ENCODE measurements at places on chromosomes 16 and 17.

- no peak for DNase-seq
These were observed 297.0 kb downstream of the SEC14L1 start for GRCh38 chr17:77437747-77438146.

- peak; percentile 86 for DNase-seq
These were observed at the start of gene TBX21 for GRCh38 chr17:47733047-47733673. Gene TBX21 (plus strand): TSS chr17:47733236. CDS start chr17:47733455, 219 bp downstream.

DNA sequence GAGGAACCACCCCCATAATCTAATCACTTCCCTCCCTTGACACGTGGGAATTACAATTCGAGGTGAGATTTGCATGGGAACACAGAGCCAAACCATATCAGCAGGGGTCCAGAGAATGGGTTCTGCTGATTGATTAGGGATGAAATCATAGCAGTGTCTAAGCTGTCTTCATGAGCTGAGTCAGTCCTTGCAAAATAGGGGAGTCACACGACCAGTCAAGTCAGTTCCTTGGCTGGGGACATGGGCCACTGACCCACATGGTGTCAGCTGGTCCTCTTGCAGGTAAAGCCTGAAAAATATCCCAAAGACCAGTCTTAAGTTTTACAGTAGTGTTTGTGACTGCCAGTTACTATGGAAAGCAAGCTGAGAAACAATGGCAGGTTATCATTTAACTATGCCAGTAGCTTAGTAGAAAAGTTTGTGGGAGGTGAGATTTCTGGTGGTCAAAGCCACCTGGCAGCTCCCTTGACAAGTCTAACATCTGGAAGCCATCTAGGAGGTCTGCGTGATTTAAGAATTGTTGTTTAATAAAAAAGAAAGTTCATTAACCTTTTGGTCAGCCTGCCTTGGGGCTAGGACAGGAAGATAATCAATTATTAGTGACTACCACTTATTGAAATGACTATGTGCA is 15.7 kb upstream of the ATF7IP2 start:
- DNase-seq, result no peak

DNA sequence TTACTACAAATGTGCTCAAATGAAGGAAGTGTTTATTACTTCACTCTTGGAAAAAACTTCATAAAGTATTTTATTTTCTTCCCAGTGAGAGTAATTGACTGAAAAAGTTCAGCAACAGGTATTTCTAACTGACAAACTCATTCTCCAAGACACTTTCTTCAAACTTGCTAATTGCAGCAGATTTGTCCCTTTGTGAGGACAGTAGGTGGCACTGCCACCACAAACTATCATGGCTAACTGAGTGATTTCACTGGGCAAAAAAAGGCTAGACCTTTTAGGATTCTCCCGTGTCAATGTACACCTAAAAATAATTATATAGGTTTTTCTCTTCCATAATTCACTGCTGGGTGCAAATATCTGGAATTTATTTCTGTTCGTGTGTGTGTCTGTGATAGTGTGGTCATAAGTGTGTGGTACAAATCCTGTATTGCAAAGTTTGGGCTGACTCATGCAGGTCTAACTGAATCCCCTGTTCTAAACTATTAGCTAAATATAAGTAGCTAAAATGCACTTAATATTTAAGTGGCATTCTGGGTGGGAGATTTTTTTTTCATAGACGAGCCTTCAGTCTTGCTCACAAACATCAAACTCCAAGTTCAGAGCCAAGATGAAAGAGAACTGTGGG is 3.9 kb downstream of the HS3ST3A1 start:
- DNase-seq, result peak; percentile 13

DNA sequence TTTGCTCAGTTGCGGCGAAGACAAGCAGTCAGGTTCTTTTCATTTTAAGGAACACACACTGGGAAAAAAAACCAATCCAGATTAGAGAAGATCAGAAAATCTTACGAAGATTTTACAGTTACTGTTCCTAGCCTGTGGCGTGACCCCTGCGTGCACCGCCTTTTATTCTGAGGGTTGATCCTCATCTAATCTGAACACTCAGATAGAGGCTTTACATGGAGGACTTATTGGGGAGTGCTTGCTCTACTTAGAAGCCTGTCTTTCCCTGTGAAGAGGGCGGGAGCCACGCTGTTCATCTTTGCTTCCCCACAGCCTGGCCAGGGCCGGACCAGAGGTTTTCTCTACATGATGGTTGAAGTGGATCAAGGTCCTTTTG is 1.4 kb downstream of the TBC1D24 start:
- no peak for DNase-seq

GRCh38 chr16:53530046-53530445 is 27.0 kb upstream of the AKTIP start:
- no peak for DNase-seq

GRCh38 chr16:74268372-74268782 is 28.2 kb upstream of the PSMD7 start:
- no peak for DNase-seq

GRCh38 chr16:75319513-75320411 is 68.3 kb upstream of the BCAR1 start:
- no peak for DNase-seq

DNA sequence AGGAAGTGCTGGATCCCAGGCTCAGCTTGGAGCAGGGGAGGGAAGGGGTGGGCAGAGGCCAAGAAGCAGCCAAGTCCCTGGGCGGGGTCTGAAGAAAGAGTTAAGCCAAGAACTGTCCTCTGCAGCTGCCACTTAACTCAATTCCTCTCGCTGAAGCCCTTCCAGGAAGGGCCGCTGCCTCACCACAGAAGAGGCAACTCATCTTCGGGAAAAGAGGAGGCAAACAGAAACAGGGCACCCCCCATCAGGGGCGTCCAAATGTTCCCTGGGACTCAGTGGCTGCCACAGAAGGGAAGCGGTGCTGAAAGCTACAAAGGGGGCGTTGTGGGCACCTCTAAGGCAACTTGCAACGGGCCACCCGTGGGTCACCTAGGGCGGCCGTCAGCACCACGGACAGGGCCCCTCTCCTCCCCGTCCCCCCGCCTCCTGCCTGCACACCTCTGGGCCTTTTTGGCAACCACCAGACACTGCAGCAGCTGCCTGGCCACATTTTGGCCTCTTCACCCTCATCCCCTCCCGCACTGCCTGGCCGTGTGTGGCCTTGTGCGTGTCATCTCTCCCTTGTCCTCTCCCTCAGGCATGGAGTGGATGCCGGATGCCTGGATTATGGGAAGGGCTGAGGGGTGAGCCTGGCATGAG is 2.5 kb downstream of the TLCD3B start:
- no peak for DNase-seq

GRCh38 chr17:45663772-45664171 is 120.3 kb upstream of the CRHR1 start:
- no peak for DNase-seq

DNA sequence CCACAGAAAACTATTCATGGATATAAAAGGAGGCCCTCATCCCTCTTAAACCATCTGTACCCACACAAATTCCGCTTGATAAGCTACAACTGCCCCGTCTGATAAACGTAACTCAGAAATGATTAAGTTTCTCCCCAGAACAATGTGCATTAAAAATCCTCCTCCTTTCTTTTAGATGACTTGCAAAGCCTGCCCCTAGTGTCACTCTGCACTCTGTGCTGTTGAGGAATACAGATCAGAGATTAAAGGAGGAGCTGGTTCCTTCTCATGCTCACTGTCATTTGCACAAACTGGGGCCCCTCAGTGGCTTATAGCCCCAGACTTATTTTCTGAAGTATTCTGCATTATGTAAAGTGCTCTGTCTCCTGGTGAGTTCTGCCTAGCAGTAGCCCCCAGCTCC is 33.3 kb downstream of the CDRT15 start:
- DNase-seq, result no peak

- DNase-seq, result no peak
These were observed 144.7 kb upstream of the SOX9 start for GRCh38 chr17:71976011-71976649.

DNA sequence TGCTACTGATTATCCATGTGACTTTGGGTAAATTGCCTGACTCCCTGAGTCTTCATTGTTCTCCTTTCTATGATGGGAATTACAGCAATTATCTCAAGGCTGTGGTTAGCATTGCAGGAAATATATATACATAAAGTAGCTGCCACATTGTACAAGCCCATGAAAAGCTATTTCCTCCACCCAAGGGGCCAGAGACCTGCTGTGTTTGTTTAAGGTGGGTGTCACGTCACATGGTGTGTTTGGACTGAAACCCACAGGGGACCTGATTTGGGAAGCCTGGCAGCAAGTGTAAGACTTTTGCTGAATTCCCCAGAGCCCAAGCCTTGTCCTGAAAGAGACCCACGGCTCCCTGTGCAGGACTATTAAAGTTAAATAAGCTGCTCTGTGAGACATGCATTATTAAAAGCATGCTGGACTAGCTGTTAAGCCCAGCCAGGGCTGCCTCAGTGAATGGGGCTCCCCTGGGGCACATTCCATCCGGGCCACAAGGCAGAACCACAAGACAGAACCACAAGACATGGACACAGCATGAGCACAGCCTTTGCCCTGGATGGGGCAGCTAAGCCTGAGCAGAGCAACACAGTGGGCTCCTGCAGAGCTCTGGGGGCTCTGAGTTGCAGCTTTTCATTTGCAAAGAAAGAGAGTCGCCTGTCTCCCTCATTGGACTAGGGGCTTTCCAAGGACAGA is 148.9 kb downstream of the SPACA3 start:
- DNase-seq, result no peak

DNA sequence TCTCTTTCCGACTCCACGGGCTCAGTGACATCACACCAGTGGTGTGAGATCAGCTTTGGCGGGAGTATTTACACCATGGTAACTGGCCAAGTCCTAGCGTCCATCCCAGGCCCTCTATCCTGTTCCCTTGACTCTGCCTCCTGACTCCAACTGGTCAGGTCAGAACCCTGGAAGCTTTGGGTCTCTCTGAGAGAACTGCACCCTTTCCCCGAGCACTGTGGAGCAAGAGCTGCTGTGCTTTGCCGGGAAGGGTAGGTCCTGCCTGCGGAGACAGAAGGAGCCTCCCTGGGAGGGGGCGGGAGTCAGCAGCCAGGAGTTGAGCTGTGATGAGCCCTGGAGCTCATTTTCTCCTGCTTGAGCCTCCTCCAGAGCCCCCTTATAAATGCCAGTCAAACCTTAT is 212.1 kb upstream of the TNRC6C start:
- no peak for DNase-seq
